NCI-H2227 treated with DMSO at 0.1 percent for 48 hours (cell line): ENCODE measurements at places on chromosomes 16 and 17.

- no peak for DNase-seq
Observed at GRCh38 chr16:85682516-85682915, 6.2 kb downstream of the GINS2 start.

DNA sequence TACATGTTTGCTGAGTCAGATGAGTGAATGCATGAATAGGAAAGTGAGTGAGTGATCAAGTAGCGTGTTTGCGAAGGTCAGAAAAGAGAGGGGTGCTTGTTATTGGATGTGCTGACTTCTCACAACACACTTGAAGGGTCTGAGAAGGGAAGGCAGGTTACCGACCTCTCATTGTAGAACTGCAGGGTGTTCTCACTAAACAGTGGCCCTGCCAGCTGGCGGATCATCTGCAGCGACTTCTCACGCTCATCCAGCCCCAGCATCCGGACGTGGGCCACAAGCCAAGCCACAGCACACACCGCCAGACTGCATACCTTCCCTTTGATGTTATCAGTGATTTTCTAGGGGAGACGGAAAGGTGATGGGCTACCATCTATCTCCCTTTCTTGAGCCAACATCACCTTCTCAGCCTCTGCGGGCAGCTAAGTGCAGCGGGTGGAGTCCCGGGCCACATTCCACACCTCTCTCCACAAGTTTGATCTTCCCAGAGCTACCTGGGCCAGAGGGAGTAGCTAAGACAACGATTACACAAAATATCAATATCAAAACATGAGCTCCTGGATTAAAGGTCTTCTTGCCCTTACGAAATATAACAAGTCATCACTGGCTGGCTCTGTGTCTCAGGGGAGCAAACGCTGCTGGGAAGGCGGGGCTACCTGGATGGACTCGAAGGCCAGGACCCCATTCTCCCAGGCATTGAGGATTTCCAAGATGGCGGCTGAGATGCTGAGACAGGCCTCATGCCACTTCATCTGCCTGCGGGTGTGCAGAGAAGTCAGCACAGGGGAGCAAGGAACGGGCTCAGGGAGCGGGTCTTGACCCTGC lies 11.0 kb downstream of the CSF3 start:
- no peak for DNase-seq

DNA sequence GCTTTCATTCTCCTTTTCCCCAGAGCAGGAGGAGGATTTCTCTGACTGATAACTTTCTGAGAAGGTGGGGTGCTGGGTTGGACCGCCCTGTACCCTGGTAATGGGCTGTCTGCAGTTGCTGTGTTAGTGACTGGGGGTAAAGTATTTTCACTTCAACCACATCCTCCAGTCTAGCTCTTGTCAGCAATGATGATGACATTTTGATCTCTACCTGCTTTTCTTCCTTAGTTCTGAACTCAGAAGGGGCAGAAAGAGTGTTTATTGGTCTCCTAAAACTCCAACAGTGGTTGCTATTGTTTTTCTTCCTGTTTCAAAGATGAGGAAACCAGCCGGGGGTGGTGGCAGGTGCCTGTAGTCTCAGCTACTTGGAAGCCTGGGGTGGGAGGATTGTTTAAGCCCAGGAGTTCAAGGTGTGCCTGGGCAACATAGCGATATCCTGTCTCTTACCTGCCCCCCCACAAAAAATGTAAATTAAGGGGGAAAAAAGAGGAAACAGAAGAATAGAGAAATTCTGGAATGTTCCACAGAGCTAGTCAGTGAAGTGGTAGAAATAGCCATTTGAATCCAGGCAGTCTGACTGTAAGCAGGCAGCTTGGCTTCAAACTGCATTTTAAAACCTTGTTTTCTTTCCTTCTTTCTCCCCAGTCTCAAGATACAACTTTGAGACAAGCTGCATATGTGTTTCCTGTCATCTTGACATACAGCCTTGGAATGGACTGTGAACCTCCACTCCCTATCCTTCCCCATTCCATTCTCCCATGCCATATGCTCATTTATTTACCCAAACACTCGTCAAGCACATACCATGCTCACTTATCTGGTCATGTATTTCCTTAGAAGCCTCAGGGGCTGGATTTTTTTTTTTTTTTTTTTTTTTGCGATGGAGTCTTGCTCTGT lies 3.3 kb upstream of the N4BP1 start:
- DNase-seq = no peak

DNA sequence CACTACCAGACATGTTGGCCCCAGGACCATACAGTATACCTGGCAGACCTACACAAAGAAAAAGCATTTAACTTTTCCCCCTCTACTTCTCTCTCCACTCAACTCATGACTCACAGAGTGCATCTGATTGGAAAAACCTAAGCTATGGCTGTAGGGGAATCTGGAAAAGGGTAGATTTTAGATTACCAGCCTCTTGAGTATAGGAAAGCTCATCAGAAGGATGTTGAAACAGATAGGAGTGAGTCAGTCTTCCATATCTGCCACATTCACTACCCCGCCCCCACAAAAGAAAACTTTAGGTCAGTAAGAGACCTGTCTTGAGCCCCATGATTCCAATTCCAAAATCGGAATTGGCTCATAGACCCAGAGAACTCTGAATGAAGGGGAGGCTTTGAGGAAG lies 12.3 kb downstream of the KRT9 start:
- DNase-seq = no peak

GRCh38 chr17:55124730-55125360 lies 139.9 kb upstream of the HLF start:
- no peak for DNase-seq

- DNase-seq = no peak
Observed at GRCh38 chr17:74544991-74545842, 698 bp downstream of the CD300C start.

- DNase-seq = no peak
Observed at GRCh38 chr16:12752159-12752558, 51.5 kb downstream of the CPPED1 start.

GRCh38 chr17:20063665-20064648 lies 54.8 kb downstream of the SPECC1 start:
- no peak for DNase-seq

- no peak for DNase-seq
Observed at GRCh38 chr17:7192271-7192937, 13.2 kb upstream of the ASGR1 start.

- no peak for DNase-seq
Observed at GRCh38 chr17:39605492-39606433, 2.0 kb downstream of the NEUROD2 start.

- no peak for DNase-seq
Observed at GRCh38 chr17:42072323-42073187, 22.2 kb upstream of the C17orf113 start.

DNA sequence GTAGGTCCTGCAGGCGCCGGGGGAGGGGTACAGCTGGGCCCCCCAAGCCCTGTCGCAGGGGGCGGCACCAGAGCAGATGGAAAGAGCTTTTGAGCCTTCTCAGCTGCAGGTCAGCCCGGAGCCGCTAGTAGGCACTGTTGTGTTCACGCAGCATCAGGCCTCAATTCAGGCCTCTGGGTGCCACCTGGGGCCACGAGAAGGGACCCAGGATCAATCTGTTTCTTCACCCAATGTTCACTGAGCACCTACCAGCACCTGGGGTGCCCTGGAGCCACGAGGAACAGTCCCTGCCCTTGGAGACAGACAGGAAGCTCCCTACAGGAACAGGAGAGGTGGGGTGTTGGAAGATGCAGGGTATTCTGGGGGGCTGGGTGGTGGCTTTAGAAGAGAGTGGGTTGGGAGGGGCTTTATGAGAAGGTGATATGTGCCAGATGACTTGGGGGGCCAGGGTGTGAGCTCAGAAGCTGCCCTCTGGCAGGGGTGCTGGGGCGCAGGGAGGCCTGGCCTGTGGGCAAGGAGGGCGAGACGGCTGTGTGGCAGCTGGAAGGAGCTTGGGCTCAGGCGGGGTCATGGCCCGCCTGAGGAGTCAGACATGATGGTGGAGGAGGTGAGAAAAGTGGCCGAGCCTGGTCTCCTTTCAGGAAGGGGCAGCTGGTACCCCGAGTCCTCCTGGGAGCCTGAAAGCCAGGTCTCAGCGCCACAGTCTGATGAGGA lies 121.9 kb upstream of the GSE1 start:
- DNase-seq = no peak

- no peak for DNase-seq
Observed at GRCh38 chr16:70700101-70701020, 14.5 kb upstream of the MTSS2 start.

DNA sequence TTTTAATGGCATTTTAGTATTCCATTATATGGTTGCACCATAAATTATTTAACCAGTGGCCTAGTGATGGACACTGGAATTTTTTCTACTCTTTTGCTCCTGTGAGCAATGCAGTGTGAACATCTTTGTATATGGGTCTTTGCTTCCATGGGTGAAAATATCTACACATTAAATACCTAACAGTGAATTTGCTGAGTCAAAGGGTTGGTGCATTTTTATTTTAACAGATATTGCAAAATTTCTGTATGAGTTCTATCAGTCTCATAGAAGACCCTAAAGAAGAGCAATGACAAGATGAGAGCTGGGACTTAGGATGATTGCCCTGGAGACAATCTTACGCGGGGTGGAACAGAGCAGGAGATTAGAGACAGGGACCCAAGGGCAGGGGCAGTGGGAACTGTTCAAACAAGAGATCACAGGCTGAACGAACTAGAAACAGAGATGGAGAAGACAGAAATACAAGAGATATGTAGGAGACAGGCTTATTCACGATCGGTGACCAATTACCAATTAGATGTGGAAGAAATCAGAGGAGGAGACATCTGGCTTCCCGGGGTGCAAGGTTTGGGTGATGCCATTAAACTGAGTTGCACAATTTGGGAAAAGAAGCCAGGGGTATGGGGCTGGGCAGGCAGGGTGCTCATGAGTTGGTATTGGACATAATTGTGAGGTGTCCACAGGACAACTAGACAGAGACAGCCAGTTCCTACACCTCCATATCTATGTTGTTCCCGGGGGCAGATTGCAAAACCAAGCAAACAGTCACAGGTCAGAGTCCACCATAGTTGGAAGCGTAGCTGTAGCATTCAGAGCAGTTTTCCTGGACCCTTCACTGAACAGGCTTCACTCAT lies 39.9 kb upstream of the LONP2 start:
- DNase-seq = no peak

DNA sequence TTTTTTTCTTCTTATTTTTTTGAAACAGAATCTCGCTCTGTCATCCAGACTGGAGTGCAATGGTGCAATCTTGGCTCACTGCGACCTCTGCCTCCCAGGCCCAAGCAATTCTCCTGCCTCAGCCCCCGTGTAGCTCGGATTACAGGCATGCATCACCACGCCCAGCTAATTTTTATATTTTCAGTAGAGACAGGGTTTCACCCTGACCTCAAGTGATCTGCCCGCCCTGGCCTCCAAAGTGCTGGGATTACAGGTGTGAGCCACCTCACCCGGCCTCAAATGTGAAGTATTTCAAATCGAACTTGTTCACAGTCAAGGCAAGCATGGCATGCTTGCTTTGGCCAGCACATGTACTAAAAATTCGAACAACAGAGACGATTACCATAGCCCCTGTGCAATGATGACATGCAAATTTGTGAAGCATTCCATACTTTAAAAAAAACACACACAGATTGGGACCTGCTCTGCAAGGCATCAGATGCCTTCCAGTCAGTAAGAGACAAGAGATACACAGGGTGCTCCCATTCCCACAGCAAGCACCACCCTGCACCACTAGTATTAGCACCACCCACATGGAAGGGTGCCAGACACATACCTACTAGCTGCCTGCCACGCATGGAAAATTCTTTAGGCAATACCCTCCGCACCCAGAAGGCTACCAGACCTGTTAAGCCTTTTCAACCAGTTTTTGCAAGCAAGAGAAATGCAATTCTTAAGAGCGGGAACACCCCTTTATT lies 47.2 kb downstream of the ANKRD11 start:
- no peak for DNase-seq

GRCh38 chr16:3282103-3282729 lies 1.1 kb upstream of the ZNF263 start:
- peak; percentile 95 for DNase-seq

DNA sequence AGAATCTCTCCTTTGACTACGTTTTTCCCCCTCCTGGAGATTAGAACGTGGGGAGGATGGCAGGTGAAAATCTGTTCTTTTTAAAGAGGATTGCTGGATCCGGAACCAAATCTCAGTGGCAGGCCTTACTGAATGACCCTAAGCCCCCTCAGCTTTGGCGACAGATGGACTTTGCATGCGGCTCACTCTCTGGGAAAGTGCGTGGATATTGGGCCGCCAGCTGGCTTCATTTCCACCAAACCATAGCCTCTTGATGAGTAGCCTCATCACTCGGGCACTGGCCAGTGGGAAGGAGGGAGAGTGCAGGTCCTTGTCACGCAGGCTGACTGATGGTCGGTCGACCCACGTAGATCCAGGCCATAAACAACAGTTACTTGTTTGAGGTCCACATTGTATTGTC lies 31.3 kb upstream of the CCDC182 start:
- no peak for DNase-seq

- DNase-seq = no peak
Observed at GRCh38 chr17:50426814-50427787, 1.1 kb downstream of the ACSF2 start.

- DNase-seq = no peak
Observed at GRCh38 chr17:60229188-60229802, 79.5 kb downstream of the CA4 start.

- no peak for DNase-seq
Observed at GRCh38 chr16:80804056-80804525, 307 bp downstream of the CDYL2 start.

- DNase-seq = no peak
Observed at GRCh38 chr17:77145612-77146245, 5.0 kb downstream of the SEC14L1 start.

- no peak for DNase-seq
Observed at GRCh38 chr17:56717471-56717870, 116.2 kb downstream of the C17orf67 start.

DNA sequence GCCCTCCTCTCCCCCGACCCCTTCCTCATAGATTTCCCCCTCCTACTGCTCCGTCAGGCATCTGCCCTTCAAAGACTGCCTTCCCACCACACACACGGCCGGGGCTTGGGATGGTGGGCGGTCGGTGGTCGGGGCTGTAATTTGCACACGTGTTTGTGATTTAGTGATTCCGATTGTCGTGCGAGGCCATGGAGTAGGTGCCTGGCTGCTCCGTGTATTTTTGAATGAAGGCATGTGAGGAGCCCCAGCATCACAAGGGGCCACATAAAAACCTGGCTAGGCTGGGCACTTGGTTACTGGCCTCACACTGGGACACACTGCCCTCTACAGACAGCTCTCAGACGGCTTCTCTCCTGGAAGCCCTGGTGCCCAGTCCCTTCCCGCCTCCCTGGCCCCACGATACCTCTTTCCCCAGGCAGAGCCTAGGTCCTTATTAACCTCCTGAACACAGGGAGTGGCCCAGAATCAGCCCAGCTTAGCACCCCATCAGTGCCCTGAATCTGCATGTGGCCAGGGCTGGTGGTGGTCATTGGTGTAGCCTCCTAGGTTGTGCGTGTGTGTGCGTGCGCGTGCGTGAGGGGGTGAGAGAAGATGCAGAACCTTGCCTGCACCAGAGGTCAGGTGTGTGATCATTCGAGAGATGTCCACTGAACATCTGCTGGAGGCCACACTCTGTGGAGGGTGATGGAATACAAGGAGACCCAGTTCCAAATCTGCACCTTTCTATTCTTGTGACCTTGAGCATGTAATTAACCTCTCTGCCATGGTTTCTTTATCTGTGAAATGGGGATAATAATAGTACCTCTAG lies 1.3 kb upstream of the SOCS1 start:
- DNase-seq = peak; percentile 73
